ENCODE measurements at places on chromosomes 11 and 22. TPM values are rescaled to one million over a fixed set of nuclear protein-coding genes. Genes with fewer than 3 reads are reported as not detected.

Gene FADS2
- total RNA-seq: 160 TPM

Gene MS4A7
- not detected for total RNA-seq

Gene SCN2B
- not detected for total RNA-seq

Gene MMP12
- total RNA-seq: not detected

Gene LRP4
- total RNA-seq: 1.9 TPM

Gene OR2D2
- total RNA-seq: 0.18 TPM

Gene SYCE3
- not detected for total RNA-seq

DNA sequence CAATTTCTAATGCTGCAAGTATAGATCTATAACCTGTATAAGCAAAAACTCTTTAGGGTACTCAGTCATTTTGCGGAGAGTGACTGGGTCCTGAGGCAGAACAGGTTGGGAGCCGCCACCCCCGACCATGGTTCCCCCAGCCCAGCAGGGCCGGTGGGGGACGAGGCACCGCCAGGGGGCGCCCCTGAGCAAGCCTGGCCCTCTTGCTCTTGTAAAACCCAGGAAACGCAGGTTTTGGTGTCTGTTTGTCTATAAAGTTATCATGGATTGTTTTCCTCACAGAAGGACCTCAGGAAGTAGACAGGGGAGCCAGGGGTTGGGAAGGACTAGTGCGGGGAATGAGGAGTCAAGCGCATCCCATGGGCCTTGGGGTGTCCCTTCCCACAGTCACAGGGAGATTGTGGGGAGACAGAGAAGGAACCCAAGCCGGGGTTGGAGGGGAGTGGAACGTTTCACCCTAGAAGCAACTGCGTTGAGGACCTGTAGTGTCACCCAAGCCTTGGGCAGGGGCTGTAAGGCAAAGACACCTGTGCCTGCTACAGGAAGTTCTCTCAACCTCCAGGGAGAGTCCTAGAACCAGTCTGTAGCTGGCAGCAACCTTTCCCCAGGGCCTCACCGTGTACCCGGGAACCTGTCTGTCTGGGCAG, 26.4 kb downstream of the KCTD17 start:
- DNase-seq: no peak

DNA sequence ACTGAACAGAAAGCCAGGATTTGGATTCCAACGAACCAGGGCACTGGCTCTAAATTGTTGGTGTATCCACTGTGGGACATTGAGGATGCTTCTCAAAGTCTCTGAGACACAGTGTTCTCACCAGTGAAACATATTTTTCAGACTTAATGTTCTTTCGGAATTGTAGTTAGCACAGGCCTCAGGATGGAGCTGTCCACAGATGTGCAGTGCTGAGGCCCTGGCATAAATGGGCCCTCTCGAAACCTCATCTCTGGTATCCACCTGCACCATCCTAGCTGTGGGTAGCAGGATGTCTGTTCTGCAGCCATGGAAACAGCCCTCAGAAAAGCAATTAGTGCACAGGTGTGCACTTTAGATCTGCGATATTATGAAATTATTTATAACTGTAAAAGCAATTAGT, 656.8 kb downstream of the TBC1D22A start:
- no peak for DNase-seq

DNA sequence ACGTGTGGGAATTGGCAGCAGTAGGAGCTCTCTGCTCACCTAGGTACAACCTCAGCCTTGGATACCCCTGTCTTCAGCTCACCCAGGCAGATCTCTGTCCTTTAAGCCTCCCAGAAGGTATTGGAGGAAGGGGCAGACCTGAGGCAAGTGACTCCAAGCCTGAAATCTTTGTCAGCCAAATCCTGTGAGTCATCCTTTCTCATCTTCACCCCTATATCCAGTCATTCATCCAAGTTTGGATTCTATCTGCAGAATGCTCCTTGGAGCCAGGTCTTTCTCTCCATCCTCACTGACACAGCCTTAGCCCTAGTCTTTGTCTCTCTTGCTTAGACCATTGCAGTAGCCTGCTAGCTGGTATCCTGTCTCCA, 10.4 kb upstream of the THY1 start:
- no peak for DNase-seq

GRCh38 chr11:128662076-128662475, 31.8 kb upstream of the FLI1 start:
- DNase-seq: no peak

DNA sequence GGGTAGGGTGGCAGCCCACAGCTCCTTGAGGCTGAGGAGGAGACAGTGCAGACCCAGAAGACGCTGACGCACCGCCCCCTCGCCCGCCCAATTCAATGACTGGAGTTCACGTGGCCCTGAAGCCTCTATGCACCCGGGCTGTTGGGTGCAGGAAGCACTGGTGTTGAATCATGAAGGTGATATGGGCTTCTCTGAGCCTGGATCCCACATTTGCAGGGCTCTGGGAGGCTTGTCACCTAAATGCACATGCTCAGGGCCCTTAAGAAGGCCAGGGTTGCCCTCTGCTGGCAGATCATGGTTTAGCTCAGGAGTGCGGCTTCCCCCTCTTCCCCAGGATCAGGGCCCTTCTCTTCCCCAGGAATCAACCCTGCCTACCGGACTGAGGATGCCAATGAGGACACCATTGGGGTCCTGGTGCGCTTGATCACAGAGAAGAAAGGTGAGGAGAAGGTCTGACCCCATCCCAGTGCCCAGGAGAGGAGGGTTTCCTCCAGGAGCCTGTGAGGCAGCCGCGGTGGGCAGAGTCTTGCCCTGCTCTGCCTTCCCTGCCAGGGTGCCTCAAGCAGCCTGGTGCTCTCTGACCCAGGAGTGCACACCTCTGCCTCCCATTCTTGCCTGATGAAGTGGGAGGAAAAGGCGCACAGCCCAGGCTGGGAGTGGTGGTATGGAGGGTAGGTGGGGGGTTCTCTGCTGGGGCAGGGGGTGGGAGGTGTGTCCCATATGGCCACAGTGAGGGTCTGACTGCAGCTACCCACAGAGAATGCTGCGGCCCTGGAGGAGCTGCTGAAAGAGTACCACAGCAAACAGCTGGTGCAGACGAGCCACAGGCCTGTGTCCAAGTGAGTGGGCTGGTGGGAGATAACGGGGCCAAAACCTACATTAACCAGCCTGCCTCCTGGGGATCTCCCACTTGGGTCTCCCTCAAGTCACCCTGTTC, 17.5 kb downstream of the RELT start:
- DNase-seq: peak; percentile 29

DNA sequence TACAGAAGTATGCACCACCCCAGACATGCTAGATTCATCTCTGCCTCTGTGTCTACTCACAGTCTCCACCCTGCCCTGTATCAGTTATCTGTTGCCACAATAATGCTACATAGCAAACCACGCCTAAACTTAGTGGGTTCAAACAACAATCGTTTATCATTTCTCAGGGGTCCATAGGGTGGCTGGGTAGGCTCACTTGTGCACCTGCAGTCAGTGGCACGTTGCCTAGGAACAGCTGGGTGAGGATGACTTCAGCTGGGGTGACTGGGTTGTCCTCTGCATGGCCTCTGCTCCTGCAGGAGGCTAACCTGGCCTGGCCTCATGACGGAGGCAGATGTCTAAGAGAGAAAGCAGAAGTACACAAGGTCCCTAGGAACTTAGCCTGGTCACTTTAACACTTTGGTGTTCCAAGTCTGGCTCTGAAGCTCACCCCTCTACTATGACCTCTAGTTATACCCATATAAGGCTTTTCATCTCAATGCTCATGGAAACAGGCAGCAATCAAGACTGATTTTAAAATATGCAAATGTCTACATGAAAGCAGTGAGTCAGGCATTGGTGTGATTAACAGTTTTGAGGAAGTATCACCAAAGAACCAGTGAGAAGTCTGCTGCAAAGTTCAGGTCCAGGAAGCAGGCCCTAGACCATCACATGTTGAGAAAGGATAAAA, 10.7 kb downstream of the OLFML1 start:
- no peak for DNase-seq

DNA sequence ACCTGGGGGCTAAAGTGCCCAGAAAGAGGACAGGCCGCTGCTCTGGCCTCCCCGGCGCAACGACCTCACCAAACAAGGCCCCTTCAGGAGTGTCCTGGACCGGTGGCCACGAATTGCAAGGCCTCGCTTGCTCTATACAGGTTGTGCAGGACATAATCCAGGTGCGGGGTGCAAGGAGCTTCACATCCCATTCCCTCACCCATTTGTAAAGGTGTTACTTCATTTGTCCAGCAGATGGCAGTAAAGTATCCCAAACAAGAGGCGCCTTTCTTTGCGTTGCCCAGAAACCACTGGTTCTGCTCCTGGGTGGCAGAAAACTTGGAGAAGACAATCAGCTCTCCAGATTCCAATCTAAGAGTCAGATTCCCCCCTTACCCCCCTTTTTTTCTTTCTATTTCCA, 35.9 kb upstream of the PRDM11 start:
- DNase-seq: peak; percentile 22
